ENCODE measurements at places on chromosomes 13 and 19.

DNA sequence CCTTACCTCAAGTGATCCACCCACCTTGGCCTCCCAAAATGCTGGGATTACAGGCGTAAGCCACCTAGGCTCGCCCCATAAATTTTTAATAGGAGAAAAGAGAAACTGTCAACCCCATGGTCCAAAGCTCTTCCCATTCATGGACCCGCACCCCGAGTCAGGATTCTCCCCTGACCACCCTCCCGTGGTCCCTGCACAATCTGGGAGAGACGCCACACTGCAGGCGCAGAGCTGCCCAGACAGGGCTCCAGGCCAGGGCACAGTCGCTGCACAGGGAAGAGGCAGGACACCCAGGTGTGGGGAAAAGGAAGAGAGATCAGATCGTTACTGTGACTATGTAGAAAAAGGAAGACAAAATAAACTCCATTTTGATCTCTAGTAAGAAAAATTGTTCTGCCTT lies 54.5 kb downstream of the ZNF93 start:
- no peak for DNase-seq

DNA sequence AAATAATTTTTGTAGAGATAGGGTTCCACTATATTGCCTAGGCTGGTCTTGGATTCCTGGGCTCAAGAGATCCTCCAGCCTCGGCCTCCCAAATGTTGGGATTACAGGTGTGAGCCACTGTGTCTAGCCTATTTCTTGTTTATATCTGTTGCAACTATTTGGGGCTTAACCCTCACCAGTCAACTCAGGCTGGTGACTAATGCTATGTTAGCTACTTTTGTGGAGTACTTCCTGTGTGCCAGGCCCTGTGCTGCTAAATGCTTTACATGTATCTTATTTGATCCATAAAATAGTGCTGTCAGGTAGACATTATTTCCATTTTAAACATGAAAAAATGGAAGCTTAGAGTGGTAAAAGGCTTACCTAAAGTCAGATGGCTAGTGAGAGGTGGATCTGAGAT lies 13.8 kb downstream of the CEACAM1 start:
- DNase-seq: no peak

DNA sequence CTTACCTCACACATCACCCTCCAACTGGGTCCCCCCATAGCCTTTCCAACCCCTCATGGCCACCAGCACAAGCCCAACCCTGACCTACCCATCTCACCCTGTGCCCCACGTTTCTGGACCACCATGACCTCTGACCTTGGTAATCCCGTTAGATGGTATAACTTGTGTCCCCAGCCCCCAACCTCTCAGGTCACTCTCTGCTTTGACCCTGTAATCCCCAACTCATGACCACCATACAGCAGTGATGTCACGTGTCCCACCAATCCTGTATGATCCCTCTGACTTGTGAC lies 8.5 kb downstream of the KLC3 start:
- no peak for DNase-seq

GRCh38 chr13:32851083-32852069 lies 164.8 kb upstream of the KL start:
- no peak for DNase-seq

DNA sequence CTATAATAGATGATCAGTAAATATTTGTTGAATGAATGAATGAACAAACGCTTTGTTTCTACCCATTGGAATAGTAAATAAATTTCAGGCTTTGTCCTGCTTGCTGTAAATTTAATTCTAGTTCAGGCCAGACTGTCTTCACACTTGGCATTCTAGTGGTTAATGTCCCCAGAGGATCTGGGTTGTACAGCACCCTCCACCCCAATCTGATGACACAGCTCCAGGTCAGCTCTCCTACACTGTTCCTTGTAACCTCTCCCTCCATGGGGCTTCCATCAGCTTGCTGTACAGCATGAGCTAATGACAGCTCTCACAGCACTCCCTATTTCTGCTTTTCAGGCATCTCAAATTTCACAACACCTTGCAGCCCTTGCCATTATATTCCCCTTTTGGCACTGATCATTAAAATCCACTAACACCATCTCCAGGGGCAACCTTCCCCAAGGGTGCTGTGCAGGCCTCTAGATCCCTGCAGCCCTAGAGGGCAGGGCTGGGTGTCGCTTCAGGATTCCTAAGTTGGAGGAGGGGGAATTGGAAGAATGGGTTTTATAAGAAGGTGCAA lies 12.7 kb upstream of the KL start:
- no peak for DNase-seq

DNA sequence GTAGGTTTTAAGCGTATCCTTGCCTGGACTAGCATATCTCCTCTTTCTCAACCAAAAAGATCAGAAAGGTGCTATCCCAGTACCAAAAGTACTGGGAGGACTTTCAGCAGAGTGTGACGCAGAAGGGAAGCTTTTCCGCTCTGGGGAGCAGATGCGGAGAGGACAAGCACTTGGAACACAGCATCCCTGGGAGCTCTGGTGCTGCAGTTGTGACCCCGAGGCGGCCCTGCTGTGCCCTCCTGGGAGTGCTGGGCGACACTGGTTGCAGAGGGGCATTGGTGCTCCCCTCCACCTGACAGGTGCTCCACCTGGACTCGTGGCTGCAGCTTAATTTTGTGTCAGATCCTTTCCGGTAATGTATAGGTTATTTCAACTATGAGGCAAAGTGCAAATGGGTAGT lies 3.4 kb downstream of the NAXD start:
- DNase-seq: no peak

DNA sequence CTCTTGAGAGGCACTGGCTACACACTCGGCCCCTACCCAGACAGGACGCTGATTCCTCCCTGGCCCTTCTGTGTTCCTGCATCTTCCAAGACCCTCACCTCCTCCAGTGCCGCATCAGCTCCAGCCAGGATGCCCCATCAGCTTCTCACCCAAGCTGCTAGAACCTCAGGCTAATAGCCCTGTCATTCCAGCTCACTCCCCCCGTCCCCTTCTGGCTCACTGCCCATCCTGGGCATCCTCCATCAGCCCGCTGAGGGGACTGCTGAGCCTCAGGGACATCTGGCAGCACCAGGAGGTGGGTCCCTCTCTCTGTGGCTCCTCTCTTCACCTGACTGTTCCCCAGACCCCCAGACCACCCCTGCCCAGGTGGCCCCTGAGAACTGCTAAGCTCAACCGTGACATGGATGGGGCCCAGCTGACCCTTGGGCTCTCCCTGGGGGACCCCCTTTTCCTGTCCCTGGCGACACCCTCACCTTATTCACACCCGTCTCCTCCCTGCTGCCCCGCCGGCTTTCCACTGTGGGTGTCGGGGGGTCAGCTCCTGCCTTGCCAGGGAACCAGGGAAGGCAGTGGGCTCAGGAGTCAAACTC lies 4.8 kb downstream of the FFAR3 start:
- no peak for DNase-seq

GRCh38 chr13:55728247-55728646 lies 1412.5 kb upstream of the PRR20A start:
- DNase-seq: no peak

- DNase-seq: no peak
These were observed 185.7 kb downstream of the TM9SF2 start for GRCh38 chr13:99686944-99687411.

DNA sequence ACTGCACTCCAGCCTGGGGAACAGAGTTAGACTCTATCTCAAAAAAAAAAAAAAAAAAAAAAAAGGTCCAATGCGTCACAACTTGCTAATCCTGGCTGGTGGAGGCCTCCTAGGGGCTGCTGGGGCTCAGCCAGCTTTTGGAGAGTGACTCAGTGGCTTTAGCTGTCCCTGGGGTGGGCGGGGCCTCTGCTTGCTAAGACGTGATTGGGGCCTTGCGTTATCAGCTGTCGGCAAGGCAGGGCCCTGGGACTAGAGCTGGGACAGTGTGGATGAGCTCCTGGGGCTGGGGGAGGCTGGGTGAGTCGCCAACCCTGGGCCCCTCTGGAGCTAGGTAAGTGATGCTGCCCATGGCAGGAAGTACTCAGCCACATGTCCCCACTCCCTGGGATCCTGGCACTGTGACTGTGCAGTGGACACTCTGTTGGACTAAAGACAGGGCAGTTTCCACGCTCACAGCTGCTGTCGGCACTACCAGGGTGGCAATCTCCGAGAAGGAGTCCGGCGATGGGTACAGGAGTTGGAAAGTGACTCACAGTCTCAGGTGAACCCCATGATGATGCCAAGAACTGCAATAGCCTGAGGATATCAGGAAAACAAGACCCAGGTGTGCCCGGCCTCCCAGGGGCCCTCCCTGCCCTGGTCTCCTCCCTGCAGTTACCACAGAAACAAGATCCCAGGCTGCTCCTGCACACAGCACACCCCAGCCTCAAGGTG lies 32.2 kb downstream of the F2RL3 start:
- DNase-seq: peak; percentile 94

DNA sequence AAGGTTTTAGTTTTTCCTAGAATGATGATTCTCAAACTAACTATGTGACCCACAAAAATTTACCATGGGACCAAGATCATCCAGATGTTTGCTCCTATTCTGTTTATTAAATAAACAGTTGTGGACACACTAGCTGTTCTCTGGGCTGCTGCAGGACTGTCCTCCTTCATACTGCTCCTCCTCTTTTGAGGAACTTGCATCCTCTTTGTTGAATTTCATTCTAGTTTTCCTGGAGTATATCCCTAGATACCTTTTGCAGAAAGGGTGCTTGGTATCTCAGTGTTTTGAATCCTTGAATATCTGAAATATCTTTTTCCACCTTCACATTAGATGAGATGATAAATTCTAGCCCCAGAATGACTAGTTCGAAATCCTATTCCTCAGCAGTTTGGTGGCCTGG lies 24.1 kb downstream of the VASP start:
- no peak for DNase-seq

DNA sequence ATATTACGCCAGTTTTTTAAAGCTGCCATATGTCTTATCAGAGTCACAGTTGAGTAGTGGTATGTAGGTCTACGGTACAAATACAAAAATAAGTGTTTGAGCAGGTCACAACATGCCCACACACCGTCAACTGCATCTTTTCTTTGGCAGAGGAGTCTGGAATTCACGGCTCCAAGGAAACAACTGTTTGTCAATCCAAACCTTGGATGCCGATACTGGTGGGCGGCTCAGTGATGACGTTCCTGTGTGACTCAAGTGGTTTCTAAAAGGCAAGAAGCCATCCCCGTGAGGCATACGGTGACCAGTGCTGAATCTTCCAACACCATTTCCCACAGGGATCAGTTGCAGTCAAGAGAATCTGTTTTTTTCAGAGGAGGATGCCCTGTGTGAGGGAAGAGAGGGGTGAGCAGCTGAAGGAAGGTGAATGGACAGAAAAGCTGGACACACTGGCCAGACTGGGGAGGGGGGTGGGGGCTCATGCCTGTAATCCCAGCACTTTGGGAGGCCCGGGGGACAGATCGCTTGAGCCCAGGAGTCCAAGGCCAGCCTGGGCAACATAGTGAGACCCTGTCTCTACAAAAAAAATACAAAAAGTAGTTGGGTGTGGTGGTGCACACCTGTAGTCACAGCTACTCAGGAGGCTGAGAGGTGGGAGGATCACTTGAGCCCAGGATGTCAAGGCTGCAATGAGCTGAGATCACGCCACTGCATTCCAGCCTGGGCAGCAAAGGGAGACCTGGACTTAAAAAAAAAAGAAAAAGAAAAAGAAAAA lies 22.8 kb upstream of the CEBPG start:
- DNase-seq: peak; percentile 65

GRCh38 chr13:71751073-71751472 lies 115.9 kb downstream of the DACH1 start:
- no peak for DNase-seq

- no peak for DNase-seq
These were observed 209.2 kb upstream of the IRS2 start for GRCh38 chr13:109995578-109995977.

DNA sequence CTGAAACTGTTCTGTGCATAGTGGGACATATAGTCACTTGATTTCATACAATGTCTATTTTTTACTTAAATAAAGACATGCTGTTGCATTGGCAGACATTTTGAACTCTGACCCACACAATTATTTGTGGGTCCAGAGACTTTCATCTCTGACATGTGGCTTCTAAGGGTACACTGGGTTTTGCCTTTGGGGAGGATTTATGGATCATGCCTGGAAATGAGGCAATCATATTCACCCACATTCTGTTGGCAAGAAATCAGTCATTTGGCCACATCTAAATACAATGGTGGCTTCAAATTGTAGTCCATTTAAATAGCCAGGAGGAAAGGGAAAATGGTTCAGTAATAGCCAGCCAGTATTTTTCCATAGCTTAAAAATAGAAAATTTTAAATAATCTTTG lies 238.3 kb upstream of the KLF12 start:
- DNase-seq: no peak

DNA sequence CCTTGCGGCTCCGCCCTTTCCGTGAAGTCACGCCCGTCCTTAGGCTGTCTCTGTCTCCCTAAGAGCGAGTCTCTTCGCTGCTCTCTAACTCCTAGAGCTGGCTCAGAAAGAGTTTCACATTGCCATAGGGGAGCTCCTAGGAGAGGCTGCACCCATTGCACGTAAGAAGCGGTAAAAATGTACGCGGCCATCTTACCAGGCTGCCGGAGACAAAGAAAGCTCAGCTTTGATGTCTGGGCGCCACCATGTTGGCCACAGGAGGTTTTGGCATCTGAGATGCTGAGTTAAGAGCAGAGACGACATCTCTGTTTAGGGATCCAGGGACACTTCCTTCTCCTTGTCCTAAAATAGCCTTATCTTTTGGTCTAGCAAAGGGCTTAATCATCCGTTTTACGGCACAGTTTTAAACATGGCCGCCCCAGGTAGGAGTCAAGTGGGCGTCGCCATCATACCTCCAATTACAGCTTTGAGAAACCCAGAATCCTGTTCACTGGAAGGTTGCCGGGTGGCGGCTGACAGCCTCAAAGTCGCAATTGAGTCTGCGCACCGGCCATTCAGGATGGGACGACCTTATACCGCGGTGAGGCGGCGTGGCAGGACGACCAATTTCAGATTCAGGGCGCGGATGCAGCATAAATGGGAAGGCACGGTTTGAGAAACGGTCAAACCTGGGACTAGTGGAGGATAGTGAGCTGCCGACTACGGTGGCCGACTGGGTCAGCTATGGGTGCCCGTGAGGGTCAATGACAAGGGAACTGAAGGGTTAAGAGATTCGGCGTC lies at the start of gene ZNF793:
Gene ZNF793 (plus strand): TSS at position 553 of the 780 bp plus-strand sequence. CDS start 16,501 bp downstream, outside the sequence.
- DNase-seq: peak; percentile 21

GRCh38 chr13:38849315-38849714 lies 141.3 kb downstream of the STOML3 start:
- DNase-seq: peak; percentile 15

DNA sequence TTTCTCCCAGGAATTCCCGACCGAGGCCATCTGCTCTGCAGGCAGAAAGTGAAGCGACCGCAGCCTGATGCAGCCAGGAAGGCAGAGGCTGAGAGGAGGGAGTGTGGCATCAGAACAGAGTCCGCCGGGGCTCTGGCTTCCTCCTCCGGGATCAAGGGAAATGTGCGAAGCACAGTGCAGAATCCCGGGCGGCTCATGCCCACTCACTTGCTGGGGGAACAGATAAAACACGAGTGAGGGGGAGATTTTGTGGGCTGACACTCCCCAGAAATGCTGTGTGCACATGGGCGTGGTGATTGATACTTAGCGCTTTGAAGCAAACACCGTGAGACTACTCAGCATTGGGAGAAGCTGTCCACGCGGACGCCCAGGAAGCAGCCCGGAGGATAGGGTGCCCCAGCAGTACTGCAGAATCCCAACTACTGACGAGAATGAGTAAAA lies 75.3 kb upstream of the POMP start:
- no peak for DNase-seq

Data from ELR (cell line).